ENCODE measurements at places on chromosomes 2 and 18.
A peak's percentile ranks its signal among the peaks of the same experiment; 100 is the strongest.

GRCh38 chr2:65700720-65701119 is 268.3 kb upstream of the SPRED2 start:
- no peaks in the 10 kb centered on the region for H3K4me1 ChIP-seq
- H3K36me3 ChIP-seq = no peaks in the 10 kb centered on the region
- no peak overlapping the region for H3K4me3 ChIP-seq

DNA sequence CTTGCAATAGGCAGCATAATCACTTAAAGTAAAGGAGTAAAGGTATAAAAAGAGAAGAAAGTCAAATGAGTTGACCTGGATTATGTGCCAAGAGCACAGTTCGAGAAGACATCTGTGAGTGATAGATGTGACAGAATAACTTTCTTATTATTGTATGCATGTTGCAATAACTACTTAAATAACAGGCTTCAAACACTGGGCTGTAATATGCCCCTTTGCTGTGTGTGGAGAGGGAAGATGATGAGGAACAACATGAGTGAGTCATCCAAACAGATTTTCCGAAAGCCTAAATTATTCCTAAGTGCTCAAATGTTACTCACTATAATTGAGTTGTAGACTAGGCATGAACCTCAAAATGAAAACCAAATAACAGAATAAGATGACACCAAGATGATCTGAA is 328.1 kb downstream of the EXOC6B start:
- H3K36me3 ChIP-seq = no peaks in the 10 kb centered on the region
- no peaks in the 10 kb centered on the region for H3K27me3 ChIP-seq
- no peak overlapping the region for H3K4me3 ChIP-seq
- DNase-seq = no peak
- H3K4me1 ChIP-seq = no peaks in the 10 kb centered on the region

DNA sequence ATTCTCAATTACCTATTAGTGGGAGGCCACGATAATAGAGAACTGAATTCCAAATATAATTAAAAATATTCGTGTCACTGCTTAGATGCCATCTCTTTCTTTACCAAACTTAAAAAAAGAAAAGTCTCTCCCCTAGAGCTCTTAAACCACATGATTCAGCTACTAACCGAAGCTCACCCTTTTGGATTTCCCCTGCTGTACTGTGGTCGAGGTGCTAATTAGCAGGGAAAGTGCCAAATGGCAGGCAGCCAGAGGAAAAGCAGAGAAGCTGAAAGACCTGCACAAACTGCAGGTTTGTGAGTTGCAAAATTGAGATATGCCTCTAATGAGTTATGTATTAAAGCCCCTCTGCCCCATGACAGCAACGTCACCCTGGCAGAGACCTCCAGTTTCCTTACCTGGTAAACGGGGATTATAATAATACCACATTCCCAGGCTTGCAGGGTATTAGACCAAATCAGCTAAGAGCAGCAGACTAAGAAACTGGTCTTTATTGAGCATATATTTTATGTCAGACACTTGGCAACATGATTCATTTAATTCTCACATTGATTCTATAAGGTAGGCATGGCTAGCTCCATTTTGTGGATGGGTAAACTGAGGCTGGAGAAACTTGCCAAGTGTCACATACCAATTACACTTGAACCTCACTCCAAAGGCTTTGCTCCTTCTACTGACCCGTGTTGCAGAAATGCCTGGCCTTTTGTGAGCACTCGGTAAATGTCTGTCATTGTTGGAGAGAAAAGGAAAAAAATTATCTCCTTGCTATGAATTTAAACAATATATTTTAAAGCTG is 259.7 kb downstream of the LPIN1 start:
- H3K4me3 ChIP-seq = no peak overlapping the region
- H3K27ac ChIP-seq = no peak overlapping the region
- H3K4me1 ChIP-seq = peaks cover 30% of the 10 kb centered on the region

GRCh38 chr18:40109252-40110049 is 1845.6 kb upstream of the PIK3C3 start:
- no peaks in the 10 kb centered on the region for H3K36me3 ChIP-seq
- H3K4me3 ChIP-seq = no peak overlapping the region
- H3K4me1 ChIP-seq = no peaks in the 10 kb centered on the region
- H3K27me3 ChIP-seq = no peaks in the 10 kb centered on the region
- H3K27ac ChIP-seq = no peak overlapping the region
- DNase-seq = no peak

DNA sequence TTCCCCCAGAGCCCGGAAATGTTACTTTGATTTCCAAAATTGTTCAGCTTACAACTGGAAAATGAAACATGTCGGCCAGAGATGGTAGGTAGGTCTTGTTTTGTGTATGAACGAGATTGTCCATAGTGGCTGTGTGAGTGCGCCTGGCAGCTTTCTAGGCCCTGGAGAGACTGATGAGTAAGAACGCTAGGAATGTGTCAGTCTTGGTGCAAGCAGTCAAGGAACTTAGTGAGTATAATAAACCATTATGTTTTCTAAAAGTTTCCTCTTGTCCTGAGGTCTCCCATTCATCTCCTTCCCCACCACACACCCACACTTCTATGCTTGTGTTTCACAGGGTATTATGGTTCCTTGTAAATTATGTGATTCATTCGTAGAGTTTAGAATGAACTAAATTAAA is 234.2 kb downstream of the CDH2 start:
- H3K4me1 ChIP-seq = no peaks in the 10 kb centered on the region
- no peaks in the 10 kb centered on the region for H3K36me3 ChIP-seq
- no peak overlapping the region for H3K4me3 ChIP-seq
- H3K27ac ChIP-seq = no peak overlapping the region
- H3K27me3 ChIP-seq = no peaks in the 10 kb centered on the region
- no peak for DNase-seq

GRCh38 chr18:49228187-49228586 is 232.3 kb downstream of the DYM start:
- peaks cover 3% of the 10 kb centered on the region for H3K36me3 ChIP-seq
- no peak overlapping the region for H3K27ac ChIP-seq
- no peak overlapping the region for H3K4me3 ChIP-seq
- H3K4me1 ChIP-seq = no peaks in the 10 kb centered on the region
- DNase-seq = no peak
- no peaks in the 10 kb centered on the region for H3K27me3 ChIP-seq

DNA sequence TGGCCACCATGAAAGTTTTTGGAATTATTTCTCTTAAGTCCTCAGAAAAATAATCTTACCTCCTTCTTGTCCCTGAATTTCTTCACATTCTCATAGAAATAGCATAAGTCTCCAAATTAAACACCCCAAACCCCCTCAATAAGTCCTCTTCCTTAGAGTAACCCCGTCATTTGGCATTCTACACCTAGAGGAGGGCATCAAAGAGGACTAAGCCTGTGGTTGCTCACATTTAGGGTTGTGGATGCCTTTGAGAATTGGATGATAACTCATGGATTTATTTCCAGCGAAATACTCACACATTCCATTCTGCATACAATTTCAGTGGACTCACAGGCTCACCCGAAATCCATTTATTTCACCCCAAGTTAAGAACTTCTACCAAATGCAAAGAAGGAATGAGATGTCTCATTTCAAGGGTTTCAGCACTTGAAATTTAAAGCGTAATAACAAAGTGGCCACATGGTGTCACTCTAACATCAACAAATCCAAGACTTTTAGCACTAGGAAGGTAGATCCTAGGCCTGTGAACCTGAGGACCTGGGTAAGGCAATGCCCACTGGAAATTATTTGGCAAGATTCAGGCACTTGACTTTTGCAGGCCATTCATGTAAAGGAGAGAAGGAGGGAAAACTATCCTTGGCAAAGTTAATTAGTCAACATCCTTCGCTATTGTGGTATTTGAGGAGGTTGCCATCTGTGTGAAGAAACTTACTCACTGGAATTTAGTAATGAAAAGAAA is 24.6 kb downstream of the DYTN start:
- no peaks in the 10 kb centered on the region for H3K36me3 ChIP-seq
- H3K4me1 ChIP-seq = no peaks in the 10 kb centered on the region
- no peaks in the 10 kb centered on the region for H3K27me3 ChIP-seq
- H3K27ac ChIP-seq = no peak overlapping the region
- no peak overlapping the region for H3K4me3 ChIP-seq
- DNase-seq = peak; percentile 70

- no peak for DNase-seq
- H3K27ac ChIP-seq = no peak overlapping the region
- peaks cover 10% of the 10 kb centered on the region for H3K27me3 ChIP-seq
- no peaks in the 10 kb centered on the region for H3K36me3 ChIP-seq
- H3K4me3 ChIP-seq = no peak overlapping the region
- H3K4me1 ChIP-seq = no peaks in the 10 kb centered on the region
Measured at GRCh38 chr18:48167897-48168253, 237.4 kb upstream of the SMAD2 start.

GRCh38 chr18:22827216-22827615 is 105.9 kb upstream of the RBBP8 start:
- DNase-seq = no peak
- no peak overlapping the region for H3K27ac ChIP-seq
- no peaks in the 10 kb centered on the region for H3K36me3 ChIP-seq
- no peak overlapping the region for H3K4me3 ChIP-seq
- peaks cover 6% of the 10 kb centered on the region for H3K4me1 ChIP-seq
- H3K27me3 ChIP-seq = no peaks in the 10 kb centered on the region

DNA sequence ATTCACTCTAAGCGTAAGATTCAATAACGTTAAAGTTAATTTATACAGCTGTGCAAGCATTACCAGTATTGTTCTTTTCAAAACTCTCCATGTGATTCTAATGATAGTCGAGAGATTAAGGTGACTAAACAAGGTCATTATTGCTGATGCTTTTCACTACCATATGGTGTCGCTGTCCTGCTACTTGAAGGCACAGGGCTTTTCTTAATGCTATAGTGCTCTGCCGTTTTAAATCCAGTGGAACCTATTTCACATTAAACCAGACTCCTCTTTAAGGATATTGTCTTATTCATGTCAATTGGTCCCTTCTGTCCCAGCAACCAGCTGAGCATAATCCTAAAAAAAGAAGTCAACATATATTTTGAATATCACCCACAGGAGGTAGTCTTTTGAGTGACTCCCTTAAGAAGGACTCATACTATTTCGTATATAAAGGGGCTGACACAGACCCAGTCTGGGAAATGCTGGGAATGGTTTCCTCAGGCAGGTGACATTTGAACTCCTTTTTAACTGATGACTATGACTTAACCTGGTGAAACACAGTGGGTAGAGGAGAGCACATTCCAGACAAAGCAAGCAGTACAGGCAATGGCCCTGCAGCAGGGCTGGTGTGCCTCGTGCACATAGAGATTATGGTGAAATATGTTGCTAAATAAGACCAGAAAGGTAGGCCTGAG is 53.9 kb upstream of the CYTIP start:
- peak; percentile 58 for DNase-seq
- H3K27me3 ChIP-seq = no peaks in the 10 kb centered on the region
- no peak overlapping the region for H3K27ac ChIP-seq
- H3K36me3 ChIP-seq = no peaks in the 10 kb centered on the region
- peaks cover 27% of the 10 kb centered on the region for H3K4me1 ChIP-seq

- peak overlapping the region; percentile 27 for H3K4me3 ChIP-seq
- peak overlapping the region; percentile 92 for H3K27ac ChIP-seq
- DNase-seq = peak; percentile 93
- H3K4me1 ChIP-seq = peaks cover 12% of the 10 kb centered on the region
Measured at GRCh38 chr2:226791056-226791486, 8.5 kb downstream of the IRS1 start.

DNA sequence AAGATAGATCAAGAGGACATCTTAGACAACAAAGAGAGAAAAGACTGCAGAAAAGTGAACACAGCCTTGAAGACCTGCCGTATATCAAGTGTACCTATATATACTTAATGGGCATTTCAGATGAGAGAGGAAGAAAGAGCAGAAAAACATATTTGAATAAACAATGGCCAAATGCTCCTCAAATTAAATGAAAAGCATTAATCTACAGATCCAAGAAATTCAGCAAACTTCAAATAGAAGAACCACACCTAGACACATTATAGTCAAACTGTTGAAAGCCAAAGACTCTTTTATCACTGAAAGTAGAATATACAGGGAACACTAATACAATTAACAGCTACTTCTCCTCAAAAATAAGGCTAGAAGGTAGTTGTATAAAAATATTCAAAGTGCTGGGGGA is 18.7 kb upstream of the TTL start:
- DNase-seq = no peak
- peaks cover 6% of the 10 kb centered on the region for H3K27me3 ChIP-seq

GRCh38 chr2:11578986-11579774 is 45.3 kb downstream of the GREB1 start:
- peaks cover 10% of the 10 kb centered on the region for H3K27me3 ChIP-seq
- no peak for DNase-seq
- H3K27ac ChIP-seq = no peak overlapping the region
- H3K36me3 ChIP-seq = no peaks in the 10 kb centered on the region
- no peak overlapping the region for H3K4me3 ChIP-seq
- no peaks in the 10 kb centered on the region for H3K4me1 ChIP-seq

DNA sequence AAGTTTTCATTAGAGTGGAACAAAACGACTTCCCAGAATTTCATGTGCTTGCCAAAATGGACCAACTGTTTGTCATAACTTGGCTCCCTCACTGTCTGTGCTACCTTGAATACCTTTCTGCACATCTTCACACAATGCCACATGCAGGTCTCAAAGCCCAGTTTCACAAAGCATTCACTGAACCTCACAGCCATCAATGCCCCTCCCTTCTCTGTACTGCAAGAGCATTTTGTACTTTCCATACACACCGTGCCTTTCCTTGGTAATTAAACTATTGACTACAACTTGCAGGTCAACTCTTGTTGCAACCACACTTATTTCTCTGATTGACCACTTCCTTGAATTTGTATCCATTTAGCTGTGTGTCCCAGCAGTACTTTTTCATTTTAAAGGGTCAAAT is 50.5 kb downstream of the PAX3 start:
- H3K4me3 ChIP-seq = no peak overlapping the region
- no peaks in the 10 kb centered on the region for H3K36me3 ChIP-seq
- no peaks in the 10 kb centered on the region for H3K27me3 ChIP-seq
- H3K4me1 ChIP-seq = no peaks in the 10 kb centered on the region

Data from B cell (primary cell).